ENCODE measurements at places on chromosomes 1 and 21.

GRCh38 chr1:918353-918752, 5.4 kb upstream of the SAMD11 start:
- no peak for DNase-seq

DNA sequence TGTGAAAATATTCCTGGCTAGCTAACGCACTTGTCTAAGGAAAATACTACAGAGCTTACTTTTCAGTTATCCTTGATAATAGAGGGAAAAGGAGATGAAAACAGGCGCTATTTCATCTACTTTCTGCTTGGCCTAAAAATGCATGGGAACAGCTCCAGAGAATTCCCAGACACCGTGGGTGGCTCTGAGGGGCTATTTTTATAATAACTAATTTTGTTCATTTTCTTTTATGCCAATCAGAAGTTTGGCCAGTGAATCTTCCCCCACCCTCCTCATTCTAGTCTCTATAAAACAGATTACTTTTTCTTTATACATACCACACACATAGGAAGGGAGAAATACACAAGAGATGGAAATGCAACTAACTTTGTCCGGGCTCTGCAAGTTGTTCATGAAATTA, 322.9 kb downstream of the SETD4 start:
- DNase-seq, result no peak

DNA sequence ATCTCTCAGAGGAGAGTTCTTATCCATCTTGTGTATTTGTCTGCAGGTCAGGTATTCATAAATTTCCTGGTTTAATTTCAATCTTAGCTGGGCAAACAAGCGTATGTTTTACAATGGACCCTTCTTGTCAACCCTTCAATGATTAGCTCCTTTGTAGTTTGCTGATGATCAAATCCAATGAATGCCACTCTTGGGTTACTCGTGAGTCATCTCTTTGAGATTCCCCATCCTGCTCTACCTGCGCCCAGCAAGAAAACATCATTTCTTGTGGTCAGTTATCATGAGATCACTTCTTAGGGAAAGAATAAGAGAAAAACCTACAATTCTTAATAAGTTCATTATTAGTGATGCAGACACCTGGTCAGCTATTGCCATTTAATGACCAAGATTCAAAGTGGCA, 572.3 kb upstream of the PKN2 start:
- no peak for DNase-seq

DNA sequence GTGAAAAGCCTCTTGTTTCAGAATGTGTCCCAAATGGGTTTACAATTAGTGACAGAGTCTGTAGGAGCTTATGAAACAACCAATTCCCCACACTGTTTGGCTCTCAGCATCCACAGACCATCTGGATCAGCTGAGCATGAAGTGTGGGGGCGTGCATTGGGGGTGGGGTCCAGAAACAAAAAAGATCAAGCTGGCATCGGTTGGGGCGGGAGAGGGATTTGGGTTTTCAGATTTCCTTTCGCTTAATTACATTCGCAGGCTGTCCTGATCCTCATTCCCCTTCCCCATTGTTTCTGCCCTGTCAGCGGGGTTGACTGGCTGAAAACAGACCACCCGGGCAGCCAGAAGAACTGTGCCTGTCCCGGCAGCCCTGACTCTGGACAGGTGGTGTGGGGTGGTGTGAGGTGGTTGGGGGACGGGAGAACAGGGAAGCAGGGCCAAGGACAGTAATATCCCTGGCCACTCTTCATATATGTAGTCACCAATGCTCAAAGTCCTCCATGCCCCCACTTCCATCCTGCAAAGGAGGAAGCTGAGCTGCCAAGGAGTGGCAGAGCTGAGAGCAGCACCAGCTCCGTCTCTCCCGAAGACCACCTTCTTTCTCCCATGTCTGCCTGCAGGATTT, 92.0 kb downstream of the IER5 start:
- DNase-seq, result no peak

DNA sequence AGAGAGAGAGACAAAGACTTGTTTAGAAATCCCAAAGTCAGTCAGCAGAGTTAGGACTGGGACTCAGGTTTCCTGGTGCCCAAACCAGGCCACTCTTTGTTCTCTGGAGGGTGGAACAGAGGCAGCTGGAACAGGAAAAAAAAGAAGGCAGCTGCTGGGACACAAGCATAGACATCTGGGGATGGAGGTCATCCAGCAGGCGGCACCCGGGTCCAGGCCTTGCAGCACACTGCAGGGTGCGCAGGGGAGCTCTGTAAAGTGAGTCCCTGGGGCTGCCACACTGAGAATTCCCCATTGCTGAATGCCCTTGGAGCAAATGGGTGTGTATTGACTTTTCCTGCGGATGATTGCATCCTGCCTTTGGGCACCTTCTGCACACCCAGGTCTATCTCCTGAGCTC, 222.9 kb upstream of the CSF3R start:
- no peak for DNase-seq

- DNase-seq, result no peak
Measured at GRCh38 chr1:160963521-160963920, 8.9 kb upstream of the ITLN2 start.

DNA sequence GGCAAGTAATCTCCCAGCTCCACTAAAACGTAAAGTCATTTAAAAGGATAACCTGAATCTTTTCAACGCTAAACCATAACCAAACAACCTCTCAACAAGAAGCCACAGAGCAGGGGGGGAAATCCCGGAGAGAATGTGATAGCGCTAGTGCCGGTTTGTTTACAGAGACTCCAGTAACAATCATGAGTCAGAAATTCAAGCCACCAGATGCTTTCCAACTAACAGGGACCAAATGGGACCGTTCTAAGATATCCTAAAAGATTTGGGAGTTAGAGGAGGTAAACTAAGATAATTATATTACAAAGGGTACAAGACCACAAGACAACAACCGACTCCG, 825 bp downstream of the DCAF8 start:
- DNase-seq, result no peak

DNA sequence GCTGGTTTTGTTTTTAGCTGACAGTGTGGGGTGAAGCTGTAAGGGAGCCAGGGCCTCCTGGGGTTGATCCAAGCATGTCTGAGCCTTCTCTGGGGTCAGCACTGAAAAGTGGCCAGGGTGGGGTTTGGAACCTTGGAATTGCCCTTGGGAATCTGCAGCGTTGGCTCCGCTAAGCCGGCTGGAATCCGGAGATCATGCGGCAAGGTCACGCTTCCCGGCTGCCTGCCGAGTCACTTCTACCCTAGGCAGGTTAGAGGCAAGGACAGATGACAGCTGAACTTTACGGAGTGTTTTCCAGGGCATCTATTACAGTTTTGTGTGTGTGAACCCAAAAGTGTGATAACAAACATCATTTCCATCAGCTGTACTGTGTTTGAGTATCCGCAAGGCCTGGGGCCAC, 17.1 kb downstream of the ABCG1 start:
- DNase-seq, result no peak

GRCh38 chr1:184163674-184164465, 112.3 kb downstream of the TSEN15 start:
- no peak for DNase-seq

DNA sequence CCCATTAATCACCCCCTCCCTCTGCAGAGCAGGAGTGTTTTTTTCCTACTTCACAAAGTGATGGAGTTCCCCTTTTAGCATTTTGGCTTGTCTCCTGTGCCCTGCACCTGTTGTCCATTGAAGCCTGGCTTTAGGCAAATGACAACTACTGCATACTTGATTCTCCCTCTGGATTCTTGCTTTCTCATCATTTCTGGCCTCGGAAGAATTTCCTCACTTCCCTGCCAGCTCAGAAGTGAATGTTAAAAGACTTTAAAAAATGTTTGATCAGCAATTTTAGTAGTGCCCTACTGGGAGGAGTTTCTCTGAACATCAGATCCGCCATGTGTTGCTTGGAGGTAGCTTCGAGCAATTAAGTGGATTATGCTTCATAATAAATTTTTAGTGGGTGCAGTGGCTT, 28.1 kb downstream of the RCOR3 start:
- no peak for DNase-seq

DNA sequence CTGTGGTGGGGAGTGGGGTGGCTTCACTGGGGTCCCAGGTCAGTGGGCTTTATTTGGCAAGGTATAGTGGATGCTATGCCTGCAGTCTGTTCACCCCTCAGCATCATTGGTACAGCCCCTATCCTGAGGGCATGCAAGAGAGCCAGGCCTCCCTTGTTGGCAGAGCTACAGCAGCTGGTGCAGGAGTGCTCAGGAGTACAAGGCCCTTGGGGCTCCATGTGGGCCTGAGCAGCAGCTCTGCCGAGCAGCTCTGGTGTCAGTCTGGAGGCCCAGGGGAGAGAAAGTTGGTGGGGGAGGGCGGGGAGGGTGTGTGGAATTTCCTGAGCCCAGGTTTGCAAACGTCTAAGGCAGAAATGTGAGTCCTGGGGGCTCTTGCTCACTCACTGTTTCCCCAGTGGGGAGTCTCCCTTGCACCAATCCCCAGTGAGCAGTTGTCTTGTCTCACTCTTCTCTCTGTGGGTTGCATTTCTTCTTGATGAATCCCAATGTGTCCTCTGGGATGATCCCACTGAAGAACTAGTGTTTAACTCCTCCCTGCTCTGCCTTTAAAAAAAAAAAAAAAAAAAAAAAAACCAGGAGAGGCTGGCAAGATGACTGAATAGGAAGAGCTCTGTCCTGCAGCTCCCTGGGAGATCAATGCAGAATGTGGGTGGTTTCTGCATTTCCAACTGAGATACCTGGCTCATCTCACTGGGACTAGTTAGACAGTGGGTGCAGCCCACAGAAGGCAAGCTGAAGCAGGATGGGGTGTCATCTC, 39.5 kb upstream of the CYP4X1 start:
- no peak for DNase-seq

- no peak for DNase-seq
Measured at GRCh38 chr1:14094611-14095400, 394.8 kb downstream of the PRDM2 start.

GRCh38 chr1:1153874-1154273, 19.8 kb upstream of the TTLL10 start:
- DNase-seq, result no peak

DNA sequence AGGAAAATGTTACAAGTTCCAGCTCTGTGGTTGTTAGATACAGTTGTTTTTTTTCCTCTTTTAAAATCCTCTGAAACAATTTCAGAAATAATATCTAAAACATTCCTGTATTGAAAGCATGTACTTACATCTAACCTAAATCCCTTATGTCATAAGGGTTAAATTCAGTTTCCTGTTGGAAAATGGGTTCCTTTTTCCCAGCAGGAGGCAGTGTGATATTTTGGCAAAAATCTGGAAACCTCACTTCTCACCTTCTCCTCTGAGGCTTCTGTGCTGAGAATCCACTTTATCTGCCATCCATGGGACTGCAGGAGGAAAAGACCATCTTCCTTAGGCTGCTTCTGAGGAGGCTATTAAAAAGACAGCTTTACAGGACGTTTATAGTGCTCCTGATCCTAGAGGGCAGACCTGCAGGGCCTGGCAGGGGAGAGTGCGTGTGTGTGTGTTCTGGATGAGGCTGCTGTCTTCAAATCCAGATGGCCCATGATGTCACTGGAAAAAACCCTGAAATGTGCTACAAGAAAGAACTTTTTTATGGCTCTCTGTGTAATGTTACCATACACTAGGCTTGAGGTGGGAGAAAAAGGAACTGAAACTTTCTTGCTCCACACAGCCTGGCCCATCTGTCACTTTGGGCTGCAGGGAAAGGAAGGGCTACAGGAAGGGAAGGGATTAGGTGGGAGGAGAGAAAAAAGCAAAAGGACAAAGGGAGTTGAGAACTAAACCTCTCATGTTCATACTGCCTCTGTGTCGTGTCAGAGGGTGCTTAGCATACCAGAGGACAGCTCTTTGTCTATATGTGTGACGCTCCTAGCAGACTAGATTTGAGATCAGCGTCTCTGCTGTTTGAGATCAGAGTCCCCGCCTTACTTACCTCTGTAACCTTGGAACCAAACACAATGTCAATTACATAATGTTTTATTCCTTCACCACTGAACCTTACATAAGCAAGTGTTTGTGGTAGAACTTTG, 379.2 kb upstream of the SPAG17 start:
- no peak for DNase-seq

GRCh38 chr21:31732597-31733550, 956 bp upstream of the SCAF4 start:
- peak; percentile 3 for DNase-seq

DNA sequence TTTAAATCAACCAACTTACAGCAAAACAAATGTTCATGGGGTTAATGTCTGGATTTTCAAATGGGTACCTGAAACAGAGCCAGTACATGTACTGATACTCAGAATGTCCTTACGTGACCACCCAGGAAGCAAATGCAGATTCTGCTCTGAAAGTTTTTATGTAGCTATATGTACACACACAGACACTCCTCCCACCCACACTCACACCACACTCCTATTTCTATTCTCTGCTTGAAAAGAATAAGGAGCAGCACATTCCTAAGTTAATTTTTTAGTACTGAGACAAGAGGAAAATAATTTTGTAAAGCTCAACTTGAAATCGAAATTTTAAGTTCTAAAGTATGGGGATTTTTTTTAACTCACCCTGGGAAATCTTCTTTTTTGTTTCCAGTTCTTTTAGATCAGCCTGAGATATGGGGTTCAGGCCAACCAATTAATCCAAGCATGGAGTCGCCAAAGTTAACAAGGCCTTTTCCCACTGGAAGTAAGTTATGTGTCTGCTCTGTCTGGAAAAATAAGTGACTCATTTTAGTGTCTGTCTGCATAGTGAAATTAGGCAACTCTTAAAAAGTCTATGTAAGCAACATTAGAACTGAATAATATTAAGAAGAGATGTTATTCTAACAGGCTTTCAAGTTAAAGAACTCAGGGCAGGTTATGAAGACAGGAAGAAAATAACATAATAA, 75.5 kb upstream of the DYNLT5 start:
- DNase-seq, result no peak

DNA sequence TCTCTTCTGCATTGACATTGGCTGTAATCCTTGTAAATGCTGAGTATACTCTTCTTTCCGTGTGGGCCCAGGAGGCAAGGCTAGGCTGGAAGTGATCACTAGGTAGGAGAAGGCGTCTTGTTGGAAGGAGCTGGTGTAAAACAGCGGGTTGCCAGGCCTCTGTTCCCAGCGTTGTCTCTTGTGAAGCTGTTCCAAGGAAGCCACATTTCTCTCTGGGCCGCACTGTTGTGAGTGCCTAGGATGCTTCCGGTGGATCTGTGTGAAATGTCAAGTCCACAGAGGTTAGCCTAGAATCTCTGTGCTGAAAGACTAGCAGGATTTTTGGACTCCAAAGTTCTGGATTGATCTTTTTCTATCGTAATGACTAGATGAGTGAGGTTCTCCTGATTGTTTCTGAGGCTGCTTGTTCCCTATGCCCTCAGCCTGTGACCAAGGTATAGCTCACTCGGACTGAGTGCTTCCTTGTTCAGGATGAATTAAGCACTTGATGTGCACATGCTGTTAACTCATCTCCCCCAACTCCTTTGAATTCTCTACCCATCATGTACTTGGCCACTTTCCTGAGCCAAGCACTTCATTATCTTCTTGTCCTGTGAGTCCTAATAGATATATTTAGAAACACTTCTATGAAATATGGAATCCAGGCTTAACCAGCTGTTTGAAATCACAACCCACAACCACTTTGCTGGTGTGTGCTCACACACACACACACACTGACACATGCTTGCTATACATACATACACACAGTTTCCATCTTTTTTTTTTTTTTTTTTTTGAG, 63.3 kb downstream of the PBX1 start:
- no peak for DNase-seq

Data from stimulated activated effector memory CD8-positive, alpha-beta T cell treated with anti-CD3 and anti-CD28 coated beads, Interleukin-12 subunit alpha, Interleukin-12 subunit beta, amount 100 ng/mL, for 72 hours (primary cell).